ENCODE measurements at places on chromosomes 2 and 18.

- DNase-seq, result peak; percentile 17
These were observed 17.8 kb upstream of the PMAIP1 start for GRCh38 chr18:59881728-59882656.

DNA sequence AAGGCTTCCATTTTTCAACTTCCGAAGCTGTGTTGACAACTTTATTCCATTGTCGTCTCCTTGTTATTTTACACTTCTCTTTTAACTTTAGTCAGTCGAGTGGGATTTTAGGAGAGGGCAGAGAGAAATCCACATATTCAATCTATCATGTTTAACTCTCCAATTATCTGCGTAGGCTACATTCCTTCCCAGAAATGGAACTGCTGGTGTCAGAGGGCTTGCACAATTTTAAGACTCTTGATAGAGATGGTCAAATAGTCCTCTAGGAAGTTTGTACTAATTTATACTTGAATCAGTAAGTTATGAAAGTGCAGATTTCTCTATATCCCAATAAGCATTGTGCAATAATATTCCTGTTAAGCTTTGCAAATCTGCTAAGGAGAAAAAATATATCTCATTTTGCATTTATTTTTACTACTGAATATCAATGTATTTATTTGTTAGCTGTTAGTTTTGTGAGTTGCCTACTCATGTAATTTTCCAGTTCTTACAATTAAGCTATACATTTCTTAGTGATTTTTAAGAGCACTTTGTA is 95.6 kb downstream of the CYP26B1 start:
- DNase-seq, result no peak

DNA sequence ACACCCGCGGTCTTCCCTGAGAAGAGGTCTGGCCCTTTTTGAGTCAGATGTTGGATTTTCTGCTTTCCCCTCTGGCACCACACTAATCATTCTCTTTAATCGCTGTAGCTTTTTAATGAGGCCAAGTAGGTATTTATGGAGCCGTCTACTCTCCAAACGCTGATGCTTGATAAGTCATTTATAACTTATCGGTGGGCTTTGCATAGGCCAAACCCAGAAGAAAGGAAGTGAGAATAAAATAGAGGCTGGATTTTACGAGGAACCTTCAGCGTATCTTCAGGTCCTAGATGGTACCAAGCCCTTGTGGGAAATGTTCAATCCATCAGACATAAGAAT is 142.5 kb upstream of the CTAGE1 start:
- DNase-seq, result no peak

- DNase-seq, result no peak
These were observed 126.4 kb downstream of the CDH2 start for GRCh38 chr18:28050545-28050944.

- no peak for DNase-seq
These were observed 77.2 kb upstream of the ACSL3 start for GRCh38 chr2:222783592-222783991.

GRCh38 chr18:31061945-31062344 is 19.4 kb upstream of the DSC3 start:
- no peak for DNase-seq

- no peak for DNase-seq
These were observed 123.5 kb downstream of the MBD2 start for GRCh38 chr18:54100920-54101470.

DNA sequence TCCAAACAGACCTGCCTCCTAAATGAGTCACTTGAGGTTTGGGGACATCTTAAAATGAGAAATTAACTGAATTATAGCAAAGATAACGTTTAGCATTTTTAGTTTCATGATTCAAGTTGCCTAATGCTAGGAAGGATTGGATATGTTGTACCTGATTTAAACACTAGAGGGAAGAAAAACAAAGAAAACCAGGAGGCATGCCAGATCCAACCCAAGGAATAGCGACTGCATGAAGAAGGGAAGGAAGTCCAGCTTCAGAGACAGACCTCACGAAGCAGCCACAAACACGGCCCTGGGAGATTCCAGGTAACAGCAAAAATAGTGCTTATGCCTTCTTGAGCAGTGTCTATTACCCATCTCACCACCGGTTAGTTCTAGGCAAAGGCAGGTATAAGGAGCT is 499.9 kb upstream of the SPHKAP start:
- no peak for DNase-seq

GRCh38 chr2:65386344-65386743 is 46.1 kb downstream of the SPRED2 start:
- no peak for DNase-seq

DNA sequence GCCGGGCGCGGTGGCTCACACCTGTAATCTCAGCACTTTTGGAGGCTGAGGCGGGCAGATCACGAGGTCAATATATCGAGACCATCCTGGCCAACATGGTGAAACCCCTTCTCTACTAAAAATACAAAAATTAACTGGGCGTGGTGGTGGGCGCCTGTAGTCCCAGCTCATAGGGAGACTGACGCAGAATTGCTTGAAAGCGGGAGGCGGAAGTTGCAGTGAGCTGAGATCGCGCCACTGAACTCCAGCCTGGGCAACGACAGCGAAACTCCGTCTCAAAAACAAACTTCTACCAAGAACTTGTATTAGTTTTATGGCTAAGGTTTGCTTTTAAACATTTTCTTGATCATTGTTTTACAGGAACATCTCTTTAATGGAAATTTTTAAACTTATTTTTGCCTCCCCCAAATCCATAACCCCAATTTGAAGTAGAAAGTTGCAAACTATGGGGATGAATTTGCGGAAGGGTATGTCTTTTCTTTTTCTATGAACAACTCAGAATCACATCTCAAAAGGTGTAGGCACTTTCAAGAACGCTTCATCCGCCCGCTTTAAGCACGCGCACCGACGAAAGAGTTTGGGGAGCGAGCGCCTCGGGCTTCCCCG is 46.8 kb upstream of the PTMA start:
- no peak for DNase-seq

GRCh38 chr2:131143803-131144202 is 38.7 kb downstream of the PLEKHB2 start:
- no peak for DNase-seq

- peak; percentile 93 for DNase-seq
These were observed 250.0 kb downstream of the TCF4 start for GRCh38 chr18:55337908-55338521.

DNA sequence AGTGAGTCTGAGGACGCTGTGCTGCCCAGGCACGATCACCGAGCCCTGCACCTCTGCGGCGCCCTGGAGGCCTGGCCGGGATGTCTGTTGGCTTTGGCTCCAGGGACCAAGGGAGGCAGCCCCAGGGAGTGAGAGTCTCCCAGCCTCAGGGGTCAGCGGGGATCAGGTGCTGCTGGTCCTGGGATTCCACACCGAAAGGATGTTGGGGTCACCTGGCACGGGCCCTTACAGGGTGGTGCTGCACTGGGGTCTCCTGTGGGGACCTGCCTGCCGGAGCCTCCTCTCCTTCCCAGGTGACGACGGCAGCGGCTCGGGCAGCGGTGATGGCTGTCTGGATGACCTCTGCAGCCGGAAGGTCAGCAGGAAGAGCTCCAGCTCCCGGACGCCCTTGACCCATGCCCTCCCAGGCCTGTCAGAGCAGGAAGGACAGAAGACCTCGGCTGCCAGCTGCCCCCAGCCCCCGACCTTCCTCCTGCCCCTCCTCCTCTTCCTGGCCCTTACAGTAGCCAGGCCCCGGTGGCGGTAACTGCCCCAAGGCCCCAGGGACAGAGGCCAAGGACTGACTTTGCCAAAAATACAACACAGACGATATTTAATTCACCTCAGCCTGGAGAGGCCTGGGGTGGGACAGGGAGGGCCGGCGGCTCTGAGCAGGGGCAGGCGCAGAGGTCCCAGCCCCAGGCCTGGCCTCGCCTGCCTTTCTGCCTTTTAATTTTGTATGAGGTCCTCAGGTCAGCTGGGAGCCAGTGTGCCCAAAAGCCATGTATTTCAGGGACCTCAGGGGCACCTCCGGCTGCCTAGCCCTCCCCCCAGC is 30.5 kb downstream of the GPC1 start:
- no peak for DNase-seq

DNA sequence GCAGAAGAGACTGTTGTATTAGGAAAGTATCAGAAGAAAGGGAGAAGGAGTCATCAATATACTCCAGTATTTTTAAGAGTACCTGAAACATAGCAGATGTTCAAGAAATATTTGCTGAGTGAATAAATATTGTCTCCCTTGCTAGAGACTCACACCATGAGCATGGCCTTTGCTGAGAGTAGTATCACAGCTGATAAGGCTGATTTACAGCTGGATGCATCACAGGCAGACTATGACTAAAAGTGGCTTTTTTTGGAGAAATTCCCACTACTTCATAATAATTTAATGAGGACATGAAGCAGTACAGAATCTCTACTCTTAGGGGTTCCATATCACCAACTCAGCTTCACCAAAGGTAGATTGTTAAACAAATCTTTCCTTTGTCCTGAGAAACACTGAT is 373.3 kb downstream of the RBM43 start:
- DNase-seq, result no peak

- no peak for DNase-seq
These were observed 430.4 kb upstream of the HS6ST1 start for GRCh38 chr2:128748835-128749605.

DNA sequence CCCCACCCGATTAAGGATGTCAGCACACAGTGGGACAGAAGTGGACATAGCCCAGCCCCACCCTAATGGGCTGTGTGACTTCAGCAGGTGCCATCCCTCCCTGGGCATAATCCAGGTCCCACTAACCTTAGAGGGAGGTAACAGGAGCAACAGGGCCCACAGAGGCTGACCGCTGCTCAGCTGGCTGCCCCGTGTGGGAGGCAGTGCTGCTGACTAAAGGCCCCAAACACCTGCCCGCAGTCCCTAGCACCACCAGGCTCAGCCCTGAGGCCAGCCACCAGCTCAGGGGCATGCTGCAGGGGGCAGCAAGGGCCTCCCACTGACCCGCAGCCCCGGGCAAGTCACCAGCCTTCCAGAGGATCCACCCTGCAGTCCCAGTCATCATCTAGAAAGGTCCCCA is 14.6 kb downstream of the BIN1 start:
- no peak for DNase-seq

DNA sequence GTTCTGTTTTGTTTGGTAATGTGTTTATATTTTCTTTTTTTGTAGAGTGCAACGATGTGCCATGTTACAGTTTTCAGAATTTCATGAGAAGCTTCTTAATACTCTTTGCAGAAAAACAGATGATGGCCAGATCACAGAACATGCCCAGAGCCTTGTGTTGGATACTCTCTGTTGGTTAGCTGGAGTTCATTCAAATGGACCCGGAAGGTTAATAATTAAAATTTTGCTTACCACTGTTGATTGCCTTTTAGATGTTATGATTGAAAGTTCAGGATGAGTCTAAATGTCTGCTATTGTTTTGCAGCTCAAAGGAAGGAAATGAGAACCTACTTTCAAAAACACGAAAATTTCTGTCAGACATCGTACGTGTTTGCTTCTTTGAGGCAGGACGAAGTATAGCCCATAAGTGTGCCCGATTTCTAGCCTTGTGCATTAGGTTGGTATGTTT is 85.2 kb downstream of the BIRC6 start:
- no peak for DNase-seq

- no peak for DNase-seq
These were observed 117.9 kb upstream of the PELI1 start for GRCh38 chr2:64262071-64262470.

DNA sequence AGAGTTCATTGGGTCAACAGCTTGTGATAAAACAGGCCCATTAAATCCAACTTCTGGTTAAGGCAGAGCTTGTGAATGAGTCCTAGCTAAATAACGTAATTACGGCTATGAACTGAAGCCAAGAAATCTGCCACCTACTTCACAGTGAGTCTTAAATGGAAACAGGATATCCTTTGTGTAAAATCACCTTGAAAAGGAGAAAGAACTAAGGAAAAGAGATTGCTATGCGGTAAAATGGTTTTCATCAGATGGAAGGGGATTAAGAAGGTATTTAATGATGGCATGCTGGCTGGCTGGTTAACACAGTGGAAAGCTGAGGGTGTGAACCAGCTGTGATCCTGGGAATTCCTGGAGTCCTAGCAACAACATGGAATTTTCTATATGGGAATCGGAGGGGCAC is 156.6 kb downstream of the DOK6 start:
- DNase-seq, result no peak

DNA sequence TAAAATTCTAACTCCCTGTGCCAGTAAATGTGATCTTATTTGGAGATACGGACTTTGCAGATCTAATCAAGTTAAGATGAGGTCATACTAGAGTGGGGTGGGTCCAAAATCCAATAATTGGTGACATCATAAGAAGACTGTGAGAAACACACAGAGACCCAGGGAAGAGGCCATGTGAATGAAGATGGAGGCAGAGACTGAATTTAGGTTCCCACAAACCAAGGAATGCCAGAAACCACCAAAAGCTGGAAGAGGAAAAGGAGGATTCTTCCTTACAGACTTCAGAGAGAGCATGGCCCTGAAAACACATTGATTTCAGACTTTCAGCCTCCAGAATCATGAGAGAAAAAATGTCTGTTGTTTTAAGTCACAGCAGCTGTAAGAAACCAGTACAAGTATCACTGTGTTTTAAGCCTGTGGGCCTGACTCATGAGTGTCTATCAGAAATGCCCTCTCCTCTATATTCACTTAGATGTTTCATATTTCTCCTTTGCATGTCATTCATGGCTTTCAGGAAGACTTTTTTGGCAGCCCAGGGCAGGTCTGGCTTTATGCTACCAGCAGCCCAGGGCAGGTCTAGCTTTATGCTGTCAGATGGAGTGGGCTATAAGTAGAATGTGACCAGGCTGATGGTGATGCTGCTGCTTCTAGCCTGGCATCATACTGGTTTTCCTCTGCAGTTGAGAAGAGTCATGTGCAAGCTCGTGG is 100.0 kb downstream of the SPOPL start:
- no peak for DNase-seq

DNA sequence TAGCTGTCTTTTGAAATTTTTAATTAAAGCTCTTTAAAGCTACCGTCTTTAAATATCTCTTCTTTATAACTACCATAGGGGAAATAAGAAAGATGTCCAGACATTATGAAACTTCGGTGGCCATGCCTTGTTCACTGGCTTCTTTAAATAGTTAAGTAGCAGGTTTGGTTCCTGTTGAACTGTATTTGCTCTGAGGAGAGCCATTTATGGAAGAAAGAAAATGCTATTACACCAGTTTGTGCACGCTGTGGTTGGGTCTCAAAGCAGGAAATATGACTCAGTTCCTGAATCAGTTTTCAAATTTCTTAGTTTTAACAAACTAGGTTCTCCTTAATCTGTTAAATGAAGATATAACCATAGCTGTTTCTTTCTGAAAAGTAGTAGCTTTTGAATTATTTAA is 12.2 kb downstream of the ARPC2 start:
- DNase-seq, result no peak

DNA sequence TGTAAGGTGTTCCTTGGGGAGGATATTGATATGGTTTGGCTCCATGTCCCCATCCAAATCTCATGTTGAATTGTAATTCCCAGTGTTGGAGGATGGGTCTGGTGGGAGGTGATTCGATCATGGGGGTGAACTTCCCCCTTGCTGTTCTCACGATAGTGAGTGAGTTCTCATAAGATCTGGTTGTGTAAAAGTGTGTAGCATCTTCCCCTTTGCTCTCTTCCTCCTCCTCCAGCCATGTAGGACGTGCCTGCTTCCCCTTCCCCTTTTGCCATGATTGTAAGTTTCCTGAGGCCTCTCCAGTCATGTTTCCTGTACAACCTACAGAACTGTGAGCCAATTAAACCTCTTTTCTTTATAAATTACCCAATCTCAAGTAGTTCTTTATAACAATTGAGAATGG is 458.7 kb downstream of the LPIN1 start:
- no peak for DNase-seq

- DNase-seq, result no peak
These were observed 85.4 kb downstream of the DLGAP1 start for GRCh38 chr18:4369705-4370104.

Measured in NCI-H1092 treated with DMSO at 0.1 percent for 48 hours (cell line).